NCI-H1105 (cell line): ENCODE measurements at places on chromosomes 2 and 18.

- DNase-seq = no peak
Observed at GRCh38 chr18:27855486-27855885, 321.4 kb downstream of the CDH2 start.

GRCh38 chr2:134679745-134680144, 39.1 kb downstream of the TMEM163 start:
- DNase-seq = no peak

DNA sequence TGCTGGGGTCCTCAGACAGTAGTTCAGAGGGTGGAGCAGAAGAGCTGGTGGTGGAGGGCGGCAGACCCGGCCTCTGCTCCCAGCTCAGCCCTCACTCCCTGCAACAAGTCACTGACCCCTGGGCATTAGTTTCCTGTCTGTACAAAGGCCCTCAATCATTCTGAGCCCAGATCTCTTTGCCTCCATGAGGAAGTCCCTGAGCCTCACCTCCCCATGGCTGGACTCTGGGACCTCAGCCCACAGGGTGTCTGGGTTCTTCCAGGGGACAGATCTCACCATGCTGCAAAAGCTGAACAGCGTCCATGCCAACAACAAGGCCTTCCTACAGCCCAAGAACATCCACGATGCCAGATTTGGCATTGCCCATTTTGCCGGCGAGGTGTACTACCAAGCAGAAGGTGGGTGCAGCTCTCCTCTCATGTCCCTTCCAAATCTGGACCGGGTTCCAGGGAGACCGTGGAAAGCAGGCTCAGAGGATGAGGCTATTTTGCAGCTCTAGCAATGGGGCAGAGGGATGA, 49.1 kb downstream of the MYO7B start:
- DNase-seq = no peak

- DNase-seq = no peak
Observed at GRCh38 chr18:28013066-28013465, 163.9 kb downstream of the CDH2 start.

GRCh38 chr2:238955648-238956531, 108.0 kb downstream of the TWIST2 start:
- DNase-seq = no peak

DNA sequence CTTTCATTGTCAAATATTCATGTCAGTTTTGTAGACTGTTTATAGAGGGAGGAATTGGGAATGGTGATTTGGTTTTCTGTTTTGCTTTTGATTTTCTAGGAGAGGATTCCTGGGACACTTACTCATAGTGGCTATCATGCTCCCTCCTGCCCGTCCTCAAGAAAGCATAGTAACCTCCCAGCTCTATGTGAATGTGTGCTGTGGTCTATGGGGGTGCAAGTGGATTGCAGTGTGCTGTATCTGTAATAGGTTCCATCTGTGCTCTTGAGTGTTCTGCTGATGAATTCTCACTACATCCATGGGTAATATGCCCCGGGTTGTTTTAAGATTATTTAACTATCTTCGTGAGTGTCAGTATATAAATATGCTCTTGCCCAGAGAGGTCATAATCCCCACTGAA, 811.3 kb downstream of the CNTNAP5 start:
- no peak for DNase-seq

- no peak for DNase-seq
Observed at GRCh38 chr2:50065835-50066234, 911.5 kb upstream of the FSHR start.

DNA sequence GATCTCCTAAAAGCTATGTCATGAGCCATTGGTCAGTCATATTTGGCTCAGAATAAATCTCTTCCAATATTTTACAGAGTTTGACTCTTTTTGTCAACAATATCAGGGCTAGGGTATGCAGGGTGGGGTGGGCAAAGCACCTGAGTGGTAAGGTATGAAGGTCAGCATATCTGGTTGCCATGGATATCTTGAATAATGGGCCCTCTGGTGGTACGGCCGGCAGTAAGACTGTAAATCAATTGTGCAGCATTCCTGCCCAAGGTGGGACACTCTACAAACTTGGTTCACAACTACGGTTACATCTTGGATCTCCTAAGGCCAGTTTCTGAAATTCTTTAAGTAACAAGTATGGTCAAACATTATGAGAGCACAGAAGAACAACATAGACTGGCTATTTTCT, 119.6 kb downstream of the SPOPL start:
- DNase-seq = no peak

GRCh38 chr2:58633613-58634365, 392.7 kb upstream of the FANCL start:
- no peak for DNase-seq

- DNase-seq = no peak
Observed at GRCh38 chr2:20935168-20935775, 108.6 kb downstream of the APOB start.

- no peak for DNase-seq
Observed at GRCh38 chr2:176104316-176105077, 2.6 kb upstream of the HOXD11 start.

DNA sequence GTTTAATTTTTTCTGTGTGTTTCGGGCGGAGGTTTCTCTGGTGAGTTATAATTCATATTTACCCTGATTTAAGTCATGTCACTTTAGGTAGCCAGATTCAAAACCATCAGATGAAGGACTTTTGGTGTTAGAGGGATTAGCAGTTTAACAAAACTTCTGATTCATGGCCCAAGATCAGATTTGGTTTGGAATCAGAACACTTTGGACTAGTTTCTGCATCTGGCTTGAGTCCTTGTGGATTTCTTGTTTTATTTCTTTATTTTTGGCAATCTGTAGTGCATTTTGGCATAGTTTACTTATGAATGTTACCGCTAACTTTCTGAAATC, 3.5 kb downstream of the NEDD4L start:
- no peak for DNase-seq

GRCh38 chr2:182186132-182186735, 200.6 kb downstream of the PPP1R1C start:
- peak; percentile 58 for DNase-seq

GRCh38 chr2:64374686-64375085, 79.3 kb upstream of the LGALSL start:
- DNase-seq = no peak

- no peak for DNase-seq
Observed at GRCh38 chr2:209790066-209790728, 18.6 kb downstream of the UNC80 start.

DNA sequence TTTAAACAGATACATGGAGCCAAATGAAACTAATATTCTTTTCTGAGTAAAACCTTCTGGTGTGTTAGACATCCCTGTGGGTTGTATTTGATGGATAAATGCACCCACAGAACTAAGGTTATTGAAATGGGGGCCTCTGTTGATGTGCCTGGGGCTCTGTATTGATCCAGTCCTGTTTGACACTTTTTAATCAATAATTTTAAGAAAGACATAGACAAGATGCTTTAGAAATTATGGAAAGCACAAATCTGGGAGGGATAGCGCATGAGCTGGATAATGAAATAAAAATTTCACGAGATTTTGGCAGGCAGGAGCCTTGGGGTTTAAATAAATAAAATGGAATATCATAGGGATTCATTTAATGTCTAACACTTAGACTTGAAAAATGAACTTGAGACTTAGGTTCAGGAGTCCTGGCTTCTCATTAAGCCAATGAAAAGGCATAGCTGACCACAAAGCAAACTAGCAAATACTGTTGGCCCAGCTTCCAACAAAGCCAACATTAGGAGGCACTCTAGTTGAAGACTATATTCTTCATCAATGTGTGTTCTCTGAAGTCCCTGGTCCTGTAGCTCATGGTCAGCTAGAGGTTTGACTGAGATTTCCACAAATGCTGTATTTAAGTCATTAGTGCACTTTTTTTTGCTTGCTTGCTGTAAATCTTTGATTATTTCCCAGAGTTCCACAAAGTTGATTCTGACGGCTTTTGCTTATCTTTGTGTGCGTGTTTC, 64.2 kb upstream of the SH3RF3 start:
- DNase-seq = no peak

DNA sequence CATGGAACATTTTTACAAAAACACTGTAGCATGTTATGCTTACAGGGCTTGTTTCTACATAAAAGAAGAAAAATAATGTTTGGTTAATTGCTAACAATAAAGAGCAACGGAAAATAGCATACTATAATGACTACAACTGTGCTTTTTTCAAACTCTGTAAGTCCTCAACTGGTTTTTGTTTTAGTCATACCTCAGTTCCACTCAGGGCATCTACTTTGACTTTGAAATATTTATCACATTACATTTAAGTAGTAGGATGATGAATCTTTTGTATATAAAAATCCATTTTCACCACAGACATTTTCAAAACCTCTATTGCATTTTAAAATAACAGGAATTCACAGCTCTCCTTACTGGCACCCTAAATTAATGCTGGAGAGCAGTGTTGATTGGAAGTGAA, 8.3 kb downstream of the SATB2 start:
- DNase-seq = no peak

DNA sequence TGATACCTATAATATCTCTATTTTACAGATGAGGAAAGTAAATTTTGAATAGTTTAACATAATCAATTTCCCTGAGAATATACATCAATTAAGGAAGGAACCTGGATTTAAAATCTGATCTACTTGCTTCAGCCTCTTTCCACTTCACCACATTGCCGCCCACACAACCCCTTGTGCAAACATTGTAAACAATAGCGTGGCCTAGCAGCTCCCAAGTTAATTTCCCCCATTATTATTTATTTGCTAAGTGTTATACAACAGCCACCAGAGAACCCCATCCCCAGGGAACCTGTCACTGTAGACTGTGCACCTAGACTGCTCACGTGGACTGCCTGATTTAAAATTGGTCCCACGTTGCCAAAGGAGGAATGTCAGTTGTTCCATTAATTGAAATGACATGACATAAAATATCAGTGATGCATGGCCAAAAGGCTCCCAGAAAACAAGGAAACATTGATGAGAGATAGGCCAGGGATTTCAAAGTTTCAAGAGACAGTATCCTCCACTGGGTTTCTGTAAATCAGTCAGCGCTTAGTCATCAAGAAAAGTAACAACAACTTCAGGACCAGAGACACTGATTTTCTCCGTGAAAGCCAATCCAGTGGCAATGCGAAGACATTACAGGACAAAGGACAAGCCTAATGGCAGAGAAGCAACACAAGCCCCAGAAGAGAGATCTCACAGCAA, 41.3 kb downstream of the SCG2 start:
- DNase-seq = peak; percentile 83

- no peak for DNase-seq
Observed at GRCh38 chr2:27148801-27149439, at the start of gene TCF23. Gene TCF23, plus strand, starts transcription at chr2:27149004. Its CDS starts 130 bp downstream, at chr2:27149134.

DNA sequence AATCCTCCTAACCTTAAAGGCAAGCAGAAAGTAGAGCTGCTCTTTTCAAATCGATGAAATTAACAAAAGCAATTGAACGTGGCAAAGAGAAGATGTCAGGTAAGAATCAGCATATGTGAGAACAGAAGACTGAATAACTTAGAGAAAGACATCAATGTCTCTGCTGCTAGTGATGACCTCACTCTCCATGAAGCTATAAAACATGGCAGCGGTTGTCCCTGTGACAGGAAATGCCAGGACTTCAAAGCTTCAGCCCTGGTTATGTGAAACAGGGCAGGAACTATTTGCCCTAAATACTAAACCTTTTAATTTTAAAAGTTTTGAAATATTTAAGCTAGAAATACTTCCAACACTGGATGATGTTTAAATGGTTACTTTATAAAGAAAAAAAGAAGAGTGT, 383.7 kb downstream of the XIRP2 start:
- no peak for DNase-seq

DNA sequence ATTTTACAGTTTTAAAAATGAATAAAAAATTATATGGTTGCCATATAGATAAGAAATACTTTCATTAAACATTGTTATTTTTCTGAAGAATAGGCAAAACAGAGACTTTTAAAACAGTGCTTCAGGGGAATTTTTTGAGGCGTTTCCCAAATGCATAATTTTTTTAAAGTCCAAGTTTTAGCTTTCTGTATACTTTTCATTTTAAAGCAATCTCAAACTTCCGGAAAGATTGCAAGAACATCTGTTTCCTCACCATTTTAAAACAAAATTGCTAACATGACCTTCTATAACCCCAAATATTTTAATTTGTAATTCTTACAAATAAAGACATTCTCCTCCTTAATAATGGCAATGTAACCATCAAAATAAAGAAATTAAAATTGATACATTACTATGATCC, 15.1 kb upstream of the MBD2 start:
- DNase-seq = no peak

DNA sequence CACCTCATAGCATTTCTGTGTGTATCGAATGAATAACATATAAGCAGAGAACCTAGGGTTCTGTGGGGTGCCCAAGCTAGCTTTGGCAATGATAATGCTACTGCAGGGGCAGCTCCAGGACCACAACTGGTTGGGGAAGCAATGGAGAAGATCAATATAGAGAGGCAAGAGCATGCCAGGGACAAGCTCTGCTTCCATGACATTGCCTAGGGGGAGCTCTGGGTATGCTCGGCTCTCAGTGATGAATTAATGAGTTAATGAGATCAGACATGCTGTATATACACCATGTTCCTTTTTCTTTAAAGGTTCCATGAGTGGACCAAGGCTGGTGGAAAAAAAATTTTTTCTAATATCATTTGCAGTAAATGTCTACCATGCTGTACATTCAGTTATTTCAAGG, 618.4 kb downstream of the BCL11A start:
- no peak for DNase-seq

- DNase-seq = no peak
Observed at GRCh38 chr2:54099829-54100585, 15.4 kb upstream of the ACYP2 start.

- DNase-seq = no peak
Observed at GRCh38 chr18:23763343-23763742, 74.1 kb downstream of the LAMA3 start.

DNA sequence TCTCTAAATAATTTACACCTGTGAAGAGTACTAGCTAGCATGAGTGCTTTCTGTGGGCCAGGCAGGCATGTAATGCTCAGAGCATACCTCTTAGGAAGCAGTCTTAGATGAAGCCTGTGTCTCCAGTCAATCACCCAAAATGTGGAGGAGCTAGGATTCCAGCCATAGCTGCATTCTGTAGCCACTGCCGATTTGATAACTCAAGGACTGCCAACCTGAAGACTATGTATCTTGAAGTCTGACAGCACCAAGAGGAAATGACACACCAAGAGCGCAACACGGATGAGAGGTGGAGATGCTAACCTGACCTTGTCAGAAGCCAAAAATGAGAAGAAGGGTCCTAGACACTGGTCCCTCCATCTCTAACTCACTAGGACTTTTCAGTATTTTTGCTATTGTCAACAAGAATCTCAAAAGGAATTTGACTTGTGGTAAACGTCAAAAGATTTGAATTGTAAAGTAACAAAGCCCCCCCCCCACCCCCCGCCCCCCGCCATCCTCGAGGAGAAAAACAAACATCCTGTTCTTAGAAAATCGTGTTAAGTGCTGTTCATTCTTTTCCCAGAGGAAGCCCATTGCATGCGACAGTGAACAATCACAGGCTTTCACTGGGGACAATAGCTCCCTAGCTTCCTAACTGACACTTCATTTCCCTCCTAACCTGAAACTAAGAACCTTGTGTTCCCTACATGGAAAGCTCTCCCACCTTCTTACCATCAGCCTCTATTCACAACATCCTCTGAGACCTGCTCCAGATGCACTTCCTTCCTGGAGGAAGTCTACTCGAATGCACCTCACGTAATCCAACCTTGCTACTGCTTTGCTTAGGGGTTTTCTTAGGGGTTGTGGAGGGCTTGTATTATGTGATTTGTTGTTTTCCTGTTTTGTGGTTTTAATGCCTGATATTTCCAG, 14.7 kb downstream of the CDC42EP3 start:
- no peak for DNase-seq
